ENCODE measurements at places on chromosomes 16 and 17.

DNA sequence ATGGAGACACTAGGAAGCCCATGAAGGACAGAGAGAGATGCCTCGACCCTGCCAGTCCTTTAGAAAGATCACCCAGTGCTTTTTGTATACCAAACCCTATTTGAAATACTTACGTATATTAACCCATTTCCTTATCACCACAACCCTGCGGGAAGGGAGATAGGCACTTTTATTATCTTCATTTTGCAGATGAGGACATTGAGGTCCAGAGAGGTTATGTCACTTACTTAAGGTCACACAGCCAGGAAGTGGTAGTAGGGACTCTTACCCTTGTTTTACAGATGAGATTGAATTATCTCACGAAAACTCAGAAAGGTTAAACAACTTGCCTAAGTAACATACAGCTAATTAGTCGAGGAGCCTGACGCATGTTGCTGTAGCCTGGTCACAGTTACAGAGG lies 38.2 kb downstream of the IL4R start:
- no peak for DNase-seq

GRCh38 chr17:17321356-17322025 lies 18.3 kb downstream of the NT5M start:
- no peak for DNase-seq

DNA sequence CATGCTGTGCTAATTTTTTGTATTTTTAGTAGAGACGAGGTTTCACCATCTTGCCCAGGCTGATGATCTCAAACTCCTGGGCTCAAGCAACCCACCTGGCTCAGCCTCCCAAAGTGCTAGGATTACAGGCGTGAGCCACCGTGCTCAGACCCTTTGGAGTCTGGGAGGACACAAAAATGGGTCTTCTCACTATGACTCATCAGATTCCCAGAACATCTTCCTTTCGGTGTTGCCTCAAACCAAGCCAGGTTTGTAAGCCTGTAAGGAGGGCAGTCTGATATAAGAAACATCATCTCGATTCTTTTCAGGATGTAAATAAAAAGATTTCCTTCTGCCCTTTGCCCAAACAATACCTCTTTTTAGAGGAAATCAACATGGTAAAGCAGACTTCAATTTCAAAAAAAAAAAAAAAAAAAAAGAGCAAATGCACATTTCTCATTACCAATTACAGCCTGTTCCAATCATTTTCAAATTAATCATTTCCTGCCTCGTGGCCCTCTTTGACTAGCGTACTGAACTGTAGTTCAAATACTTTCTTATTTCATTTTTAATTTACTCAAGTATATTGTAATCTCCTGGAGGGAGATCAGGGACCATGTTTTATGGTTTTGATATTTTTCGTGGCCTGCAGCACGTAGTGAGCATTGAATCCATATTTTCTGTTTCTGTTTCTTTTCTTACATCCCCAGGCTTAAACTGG lies 409.6 kb downstream of the GRIN2A start:
- no peak for DNase-seq

DNA sequence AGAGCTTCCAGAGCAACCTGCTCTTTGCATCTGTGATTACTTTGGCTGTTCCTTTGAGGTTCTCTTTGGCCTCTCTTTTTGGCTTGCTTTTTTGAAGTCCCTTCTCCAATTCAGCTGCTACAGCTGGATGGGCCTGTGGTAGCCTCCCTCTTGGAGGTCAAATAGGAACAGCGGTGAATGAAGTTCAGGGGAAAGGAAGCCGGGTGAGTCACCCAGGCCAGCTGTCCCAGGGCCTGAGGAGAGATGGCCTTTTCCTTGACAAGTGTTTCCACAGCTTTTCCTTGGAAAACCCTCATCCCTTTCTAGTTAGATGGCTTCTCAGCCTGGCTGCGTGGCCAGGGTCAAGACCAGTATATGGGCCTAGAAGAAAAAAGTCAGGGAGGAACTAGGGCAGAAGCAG lies 103.1 kb downstream of the STX8 start:
- no peak for DNase-seq

DNA sequence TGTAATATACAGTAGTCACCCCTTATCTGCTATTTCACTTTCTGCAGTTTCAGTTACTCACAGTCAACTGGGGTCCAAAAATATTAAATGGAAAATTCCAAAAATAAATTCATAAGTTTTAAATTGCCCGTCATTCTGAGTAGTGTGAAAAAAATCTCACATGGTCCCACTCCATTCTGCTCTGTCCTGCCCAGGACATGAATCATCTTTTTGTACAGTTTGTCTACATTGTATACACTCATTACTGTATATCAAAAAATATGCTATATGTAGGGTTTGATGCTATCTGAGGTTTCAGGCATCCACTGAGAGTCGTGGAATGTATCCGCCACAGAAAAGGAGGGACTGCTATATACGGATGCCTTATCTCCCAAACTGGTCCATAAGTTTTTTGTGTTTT lies 16.0 kb upstream of the APPBP2 start:
- DNase-seq = no peak

DNA sequence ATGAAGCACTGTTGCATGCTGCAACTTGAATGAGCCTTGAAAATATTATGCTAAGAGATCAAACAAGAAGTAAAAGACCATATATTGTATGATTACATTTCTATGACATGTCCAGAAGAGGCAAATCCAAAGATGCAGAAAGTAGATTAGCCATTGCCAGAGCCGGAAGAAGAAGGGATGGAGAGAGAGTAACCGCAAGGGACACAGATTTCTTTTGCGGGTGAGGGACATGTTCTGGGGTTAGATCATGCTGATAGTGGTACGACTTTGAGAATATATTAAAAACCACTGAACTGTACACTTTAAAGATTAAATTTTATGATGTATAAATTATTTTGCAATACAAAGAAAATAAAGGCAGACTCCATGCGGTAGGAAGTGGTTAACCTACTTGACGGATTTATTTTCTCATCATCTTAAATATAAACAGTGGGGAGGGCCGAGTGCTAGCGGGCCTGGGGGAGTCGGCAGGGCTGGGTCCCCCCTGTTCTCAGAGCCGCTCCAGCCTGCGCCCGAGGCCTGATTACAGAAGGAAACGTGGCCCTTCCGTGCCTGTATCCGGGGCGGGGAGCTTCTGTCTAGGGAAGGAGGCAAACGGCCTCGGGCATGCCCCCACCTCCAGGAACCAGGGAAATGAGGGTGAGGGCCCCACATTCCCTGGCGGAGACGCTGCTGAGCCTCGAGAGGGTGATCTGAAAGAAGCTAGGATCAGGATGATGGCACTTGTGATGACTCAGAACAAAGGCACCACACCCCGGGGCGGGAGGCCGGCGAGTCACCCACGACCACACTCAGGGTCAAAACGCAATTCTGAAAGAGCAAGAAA lies 48.0 kb downstream of the SHCBP1 start:
- DNase-seq = no peak

DNA sequence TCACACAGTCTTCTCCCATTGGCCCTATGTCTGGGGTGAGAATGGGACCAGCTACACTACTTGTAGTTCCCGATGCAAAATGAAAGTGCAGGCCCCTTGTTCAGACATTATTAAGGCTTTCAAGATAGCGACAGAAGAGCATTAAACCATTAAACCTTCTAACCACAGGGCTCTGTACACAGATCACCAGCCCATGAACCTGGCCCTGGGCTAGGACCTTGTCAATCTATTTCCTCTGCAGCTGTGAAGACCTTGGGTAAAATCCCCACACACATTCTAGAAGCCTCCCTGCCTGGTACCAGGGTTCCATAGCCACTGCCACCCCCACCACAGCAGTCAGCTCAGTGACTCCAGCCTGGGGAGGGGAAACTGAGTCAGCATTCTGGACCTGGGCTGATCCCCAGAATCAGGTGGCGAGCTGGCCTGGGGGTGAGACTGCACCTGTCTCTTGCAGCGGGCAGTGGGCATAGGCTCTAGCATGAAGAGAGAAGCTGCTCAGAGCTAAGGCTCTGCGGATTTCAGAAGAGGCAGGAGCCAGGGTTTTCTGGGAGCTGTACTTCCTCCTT lies 119.7 kb upstream of the LHX1 start:
- DNase-seq = no peak

DNA sequence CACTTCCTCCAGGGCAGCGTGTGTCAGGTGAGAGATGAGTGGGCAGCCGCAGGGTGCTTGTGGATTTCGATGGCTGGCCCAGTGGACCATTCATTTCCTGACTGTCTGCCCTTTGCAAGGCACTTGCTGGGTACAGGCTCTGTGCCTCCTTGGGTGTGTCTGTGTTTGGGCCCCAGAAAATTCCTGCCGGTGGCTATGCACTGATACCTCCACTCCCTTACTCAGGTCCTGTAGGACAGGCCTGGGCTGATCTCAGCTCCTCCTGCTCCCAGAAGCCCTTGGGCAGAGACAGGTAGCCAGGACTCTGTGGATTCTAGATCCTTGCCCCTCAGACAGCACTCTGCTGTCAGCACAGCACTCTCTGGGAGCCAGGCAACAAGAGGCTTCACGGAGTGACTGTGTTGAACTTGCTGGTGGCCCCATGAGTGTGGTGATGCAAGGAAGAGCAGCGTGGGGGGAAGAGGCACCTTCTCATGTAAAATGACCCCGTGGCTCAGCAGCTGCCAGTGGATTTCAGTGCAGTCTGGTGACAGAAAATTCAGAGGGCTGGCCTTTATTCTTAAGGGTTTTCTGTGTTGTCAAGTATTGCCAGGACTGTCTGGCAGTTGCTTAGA lies 29.0 kb downstream of the PGS1 start:
- no peak for DNase-seq

GRCh38 chr17:34763728-34764665 lies 184.6 kb downstream of the TMEM132E start:
- no peak for DNase-seq

All from stimulated activated CD8-positive, alpha-beta memory T cell treated with anti-CD3 and anti-CD28 coated beads, Interleukin-7, amount 100 ng/mL, for 1 hour (primary cell).